Karpas-422 (cell line): ENCODE measurements at places on chromosomes 7 and 10. TPM values are rescaled to one million over a fixed set of nuclear protein-coding genes. Genes with fewer than 3 reads are reported as not detected.

- no peak for DNase-seq
These were observed 203.5 kb downstream of the HIBADH start for GRCh38 chr7:27459021-27459730.

DNA sequence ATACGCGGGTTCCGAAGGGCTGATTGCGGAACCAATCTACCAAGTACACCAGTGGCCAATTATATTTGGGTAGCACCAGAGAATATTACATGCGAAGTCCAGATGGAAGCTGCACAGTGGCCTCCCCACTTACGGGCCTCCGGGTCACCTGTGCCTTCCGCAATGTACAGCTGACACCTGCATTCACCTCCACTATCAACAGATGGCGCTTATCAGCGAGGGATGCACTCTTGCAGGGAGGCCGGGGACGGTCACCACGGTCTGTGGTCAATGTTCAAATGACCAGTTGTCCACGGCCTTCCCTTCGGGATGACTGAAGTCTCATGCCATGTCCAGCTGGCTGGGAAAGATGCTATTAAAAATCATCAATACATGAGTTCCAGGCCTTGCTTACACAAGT, 47.6 kb downstream of the SLIT1 start:
- DNase-seq = no peak

DNA sequence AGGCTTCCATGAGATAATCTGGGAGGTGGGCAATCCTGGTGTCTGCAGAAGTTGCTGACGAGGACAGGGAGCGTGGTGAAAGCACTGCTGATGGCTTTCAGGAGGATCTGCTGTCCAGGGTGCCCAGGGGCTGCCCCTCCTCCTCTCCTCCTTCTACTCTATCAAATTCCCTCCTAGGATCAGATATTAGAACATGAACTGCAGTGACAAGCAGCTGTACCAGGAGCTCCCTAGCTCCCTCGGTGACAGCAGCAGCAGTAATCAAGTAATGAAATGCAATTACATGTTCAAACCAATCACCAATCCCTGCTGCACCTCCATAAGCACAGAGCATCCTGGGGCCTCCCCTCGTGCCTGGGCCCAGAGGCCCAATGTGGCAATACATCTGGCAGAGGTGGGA, 46.9 kb downstream of the GRID1 start:
- DNase-seq = no peak

DNA sequence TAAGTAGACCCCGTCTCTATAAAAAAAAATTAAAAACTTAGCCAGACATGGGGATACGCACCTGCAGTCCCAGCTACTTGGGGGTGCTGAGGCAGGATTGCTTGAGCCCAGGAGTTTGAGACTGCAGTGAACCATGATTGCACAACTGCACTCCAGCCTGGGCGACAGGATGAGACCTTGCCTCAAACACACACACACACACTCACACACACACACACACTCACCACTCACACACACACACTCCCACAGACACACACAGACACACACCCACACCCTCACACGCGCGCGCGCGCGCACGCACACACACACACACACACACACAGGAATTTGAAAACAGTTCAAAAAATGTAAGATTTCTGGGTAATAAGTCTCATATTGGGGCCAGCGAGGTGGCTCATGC, 8.7 kb upstream of the GRIFIN start:
- no peak for DNase-seq

The C1QL3 gene
- total RNA-seq = not detected in 2 replicates

The ATXN7L1 gene
- total RNA-seq = not detected in 2 replicates
